Heart right ventricle (tissue), 16 donors: ENCODE measurements at places on chromosomes 2 and 18. TPM values are rescaled to one million over a fixed set of nuclear protein-coding genes. Genes with fewer than 3 reads are reported as not detected.

ANTXR1 gene
- 23.1 TPM for total RNA-seq

CABYR gene
- 0.68 TPM for total RNA-seq

ABCG8 gene
- total RNA-seq, result not detected

GRCh38 chr2:173064151-173064805 lies 11.4 kb upstream of the MAP3K20 start:
- no peak for DNase-seq
- H3K27ac ChIP-seq, result no peak overlapping the region

DNA sequence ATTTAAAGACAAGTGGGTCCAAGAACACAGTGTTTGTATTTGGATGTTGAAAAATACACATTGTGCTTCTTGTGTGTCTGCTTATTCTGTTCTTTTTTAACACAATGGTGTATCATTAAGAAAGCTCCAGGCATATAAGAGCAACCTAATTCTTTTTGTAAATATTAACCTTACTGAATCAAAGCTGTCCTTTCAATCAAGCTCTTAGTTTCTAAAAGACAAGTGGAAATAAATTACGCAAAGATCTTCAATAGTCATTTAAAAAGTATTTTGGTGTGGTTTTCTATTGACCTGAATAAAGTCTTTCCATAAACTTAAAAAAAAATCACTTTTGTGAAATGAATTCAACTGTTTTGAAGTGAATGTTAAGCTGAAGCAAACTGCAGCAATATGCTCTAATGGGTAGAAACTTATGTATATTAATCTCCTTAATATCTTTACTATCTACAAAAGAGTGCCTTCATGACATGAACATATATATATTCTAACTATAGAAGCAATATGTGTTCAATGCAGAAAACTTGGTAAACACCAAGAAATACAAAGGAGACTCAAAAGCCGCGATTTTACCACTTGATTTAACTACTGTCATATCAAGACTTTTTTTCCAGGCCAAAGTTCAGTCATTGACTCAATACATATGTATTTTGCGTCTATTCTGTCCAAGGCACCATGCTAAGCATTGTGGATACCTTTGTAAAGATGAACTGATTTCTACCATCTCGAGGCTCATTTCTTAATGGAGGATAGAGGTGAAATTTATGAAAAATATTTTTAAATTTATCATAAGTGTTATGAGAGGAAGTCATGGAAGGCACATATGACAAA lies 97.7 kb downstream of the ARHGAP15 start:
- H3K27me3 ChIP-seq, result no peaks in the 10 kb centered on the region
- H3K4me1 ChIP-seq, result no peaks in the 10 kb centered on the region
- no peaks in the 10 kb centered on the region for H3K36me3 ChIP-seq
- no peak overlapping the region for H3K4me3 ChIP-seq
- H3K27ac ChIP-seq, result no peak overlapping the region

DNA sequence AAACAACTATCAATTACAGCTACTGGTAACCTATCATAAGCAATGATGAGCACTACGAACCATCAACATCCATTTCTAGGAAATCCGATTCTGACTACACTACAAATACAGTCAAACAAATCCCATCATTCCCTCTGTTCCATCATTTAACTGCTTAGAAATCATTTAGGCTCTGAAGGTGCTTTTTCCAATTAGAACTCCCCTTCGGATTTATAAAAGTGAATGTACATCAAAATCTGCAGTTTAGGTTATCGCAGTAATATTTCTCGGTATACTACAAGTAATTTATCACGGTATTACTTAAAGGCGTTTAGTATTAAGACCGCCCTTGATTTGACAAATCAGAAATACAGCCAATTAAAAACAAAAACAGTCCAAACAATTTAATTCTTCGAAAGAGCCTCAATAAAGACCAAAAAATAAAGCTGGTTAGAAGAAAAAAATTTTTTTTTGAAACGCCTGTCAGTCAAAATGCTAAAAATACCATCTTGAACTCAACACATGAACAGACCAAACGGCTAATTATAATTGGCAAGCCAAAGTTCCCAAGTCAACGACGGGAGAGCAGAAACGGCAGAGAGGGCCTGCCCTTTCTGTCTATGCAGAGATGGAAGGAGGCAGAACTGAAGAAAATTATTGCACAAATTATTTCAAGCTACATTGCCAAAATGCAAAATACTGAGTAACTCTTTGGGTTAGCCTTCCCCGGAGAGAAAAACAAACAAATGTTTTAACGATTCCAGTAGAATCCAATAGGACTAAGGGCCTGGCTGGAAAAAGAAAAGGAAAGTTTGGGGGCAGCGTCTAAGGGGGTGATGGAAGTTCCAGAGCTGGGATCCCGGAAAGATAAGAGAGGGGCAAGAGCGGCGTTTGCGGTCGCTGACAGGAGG lies 1.2 kb downstream of the VPS54 start:
- H3K4me1 ChIP-seq, result peaks cover 35% of the 10 kb centered on the region
- H3K36me3 ChIP-seq, result no peaks in the 10 kb centered on the region
- H3K4me3 ChIP-seq, result peak overlapping the region; percentile 82
- no peaks in the 10 kb centered on the region for H3K27me3 ChIP-seq
- no peak for DNase-seq
- peak overlapping the region; percentile 97 for H3K27ac ChIP-seq

DNA sequence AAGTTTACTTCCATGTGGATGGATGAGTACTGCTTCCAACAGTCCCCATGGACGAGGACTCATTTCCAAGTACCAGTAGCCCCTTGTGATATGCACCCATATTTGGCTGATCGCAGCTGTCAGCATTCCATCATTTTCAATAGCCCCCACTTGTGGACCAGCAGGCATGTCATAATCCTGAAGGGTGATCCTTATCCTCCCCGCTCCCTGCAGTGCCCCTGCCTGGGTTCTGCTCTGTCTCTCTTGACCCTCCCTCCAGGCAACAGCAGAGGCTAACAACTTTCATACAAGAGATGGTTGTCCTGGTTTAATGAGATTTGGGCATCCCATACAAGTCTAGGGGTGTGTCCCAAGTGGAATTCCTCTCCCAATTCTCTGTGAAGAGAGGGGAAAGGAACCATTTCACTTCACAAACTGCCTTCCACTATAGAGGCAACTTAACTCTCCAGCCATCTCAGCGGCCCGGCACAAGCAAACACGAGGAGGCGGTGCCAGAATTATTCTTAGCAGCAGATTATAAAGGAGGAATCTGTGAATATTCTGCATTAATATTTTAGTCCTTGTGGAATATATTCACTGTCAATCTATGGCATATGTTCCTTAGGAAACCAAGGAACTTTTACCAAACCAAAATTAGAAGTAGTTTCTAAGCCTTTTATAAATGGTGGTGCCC lies 110.7 kb downstream of the RTN4 start:
- H3K4me3 ChIP-seq, result no peak overlapping the region
- no peaks in the 10 kb centered on the region for H3K27me3 ChIP-seq
- H3K36me3 ChIP-seq, result no peaks in the 10 kb centered on the region
- no peaks in the 10 kb centered on the region for H3K4me1 ChIP-seq
- no peak overlapping the region for H3K27ac ChIP-seq

GRCh38 chr2:235968616-235969324 lies 199.4 kb downstream of the GBX2 start:
- H3K36me3 ChIP-seq, result peaks cover 17% of the 10 kb centered on the region
- no peaks in the 10 kb centered on the region for H3K27me3 ChIP-seq

GRCh38 chr2:98702858-98703620 lies 27.9 kb downstream of the MGAT4A start:
- no peak overlapping the region for H3K4me3 ChIP-seq
- H3K27me3 ChIP-seq, result no peaks in the 10 kb centered on the region
- no peaks in the 10 kb centered on the region for H3K36me3 ChIP-seq
- H3K27ac ChIP-seq, result peak overlapping the region; percentile 46
- peaks cover 79% of the 10 kb centered on the region for H3K4me1 ChIP-seq

DNA sequence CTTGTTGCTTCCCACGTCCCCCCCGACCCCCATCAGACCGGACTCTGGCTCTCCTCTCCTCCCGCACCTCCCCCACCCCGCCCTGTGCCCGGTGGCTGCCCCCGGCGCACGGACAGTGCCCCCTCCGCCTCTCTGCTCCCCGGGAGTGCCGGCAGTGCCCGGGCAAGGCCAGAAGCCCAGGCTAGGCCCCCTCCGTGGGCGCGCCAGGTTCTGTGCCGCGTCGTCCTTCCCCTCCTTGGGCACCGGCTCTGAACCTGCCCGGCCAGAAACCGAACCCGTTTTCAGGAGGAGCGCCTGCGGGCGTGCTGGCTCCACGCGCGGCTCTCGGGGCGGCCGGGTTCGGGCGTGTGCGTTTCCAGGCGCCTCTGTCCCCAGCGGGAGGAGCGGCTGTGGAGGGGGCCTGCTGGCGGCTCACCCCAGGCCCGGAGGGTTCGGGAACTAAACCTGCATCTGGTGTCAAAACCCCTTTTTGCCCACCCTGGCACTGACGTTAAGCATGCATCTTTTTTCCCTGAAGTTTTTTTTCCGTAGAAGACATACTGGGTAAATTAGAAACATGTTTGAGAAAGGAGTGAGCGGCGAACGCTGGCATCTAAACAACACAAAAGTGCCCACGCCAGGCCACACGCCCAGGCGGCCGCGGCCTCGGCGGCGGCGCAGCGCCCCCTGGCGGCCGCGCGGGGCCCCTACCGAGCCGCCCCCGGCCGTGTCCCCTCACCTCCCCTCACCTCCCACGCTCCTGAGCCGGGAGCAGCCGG lies 123.9 kb upstream of the SLC1A4 start:
- H3K27me3 ChIP-seq, result no peaks in the 10 kb centered on the region
- H3K27ac ChIP-seq, result peak overlapping the region; percentile 93
- DNase-seq, result peak; percentile 53
- H3K36me3 ChIP-seq, result no peaks in the 10 kb centered on the region
- peak overlapping the region; percentile 78 for H3K4me3 ChIP-seq

DNA sequence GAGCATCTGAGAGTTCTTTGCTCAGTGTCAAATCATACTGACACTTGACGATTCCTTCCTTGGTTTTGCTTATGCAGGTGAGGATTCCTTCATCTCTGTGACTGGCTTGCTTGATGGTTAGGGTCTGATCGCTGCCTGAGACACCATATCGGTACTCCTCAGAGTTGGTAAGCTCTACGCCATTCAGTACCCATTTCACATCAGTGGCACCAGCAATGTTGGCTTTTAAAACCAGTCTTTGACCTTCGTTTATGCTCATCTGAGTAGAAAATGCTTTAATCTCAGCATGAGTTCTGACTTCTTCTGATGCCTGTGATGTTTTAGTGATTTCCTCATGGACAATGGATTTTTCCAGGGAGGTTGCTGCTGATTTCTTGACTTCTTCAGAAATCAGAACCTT lies 48.4 kb downstream of the PLEKHA3 start:
- no peaks in the 10 kb centered on the region for H3K27me3 ChIP-seq
- no peaks in the 10 kb centered on the region for H3K4me1 ChIP-seq
- peaks cover 4% of the 10 kb centered on the region for H3K36me3 ChIP-seq
- no peak for DNase-seq

DNA sequence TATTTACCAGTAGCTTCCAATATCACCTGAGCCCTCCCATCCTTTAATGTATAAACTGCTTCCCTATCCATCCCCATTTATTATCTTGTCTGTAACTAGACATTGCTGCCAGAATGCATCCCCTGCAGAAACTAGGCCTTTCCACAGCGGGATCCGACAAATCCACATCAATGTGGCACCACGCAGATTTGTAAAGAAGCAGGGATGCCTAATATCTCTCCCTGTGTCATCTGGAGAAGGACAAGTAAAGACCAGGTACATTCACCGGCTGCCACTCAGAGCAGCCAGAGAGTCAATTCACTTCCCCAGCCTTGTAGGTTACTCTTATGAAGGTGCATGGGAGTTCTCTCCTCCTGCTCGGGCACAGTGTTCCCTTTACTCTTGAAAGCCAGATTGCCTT lies 98.8 kb upstream of the MAP3K20 start:
- no peak overlapping the region for H3K4me3 ChIP-seq
- H3K4me1 ChIP-seq, result peaks cover 3% of the 10 kb centered on the region
- DNase-seq, result no peak
- no peaks in the 10 kb centered on the region for H3K36me3 ChIP-seq
- H3K27ac ChIP-seq, result no peak overlapping the region

- peaks cover 81% of the 10 kb centered on the region for H3K27me3 ChIP-seq
- no peak for DNase-seq
Observed at GRCh38 chr2:120344214-120344975, 1.5 kb upstream of the INHBB start.

DNA sequence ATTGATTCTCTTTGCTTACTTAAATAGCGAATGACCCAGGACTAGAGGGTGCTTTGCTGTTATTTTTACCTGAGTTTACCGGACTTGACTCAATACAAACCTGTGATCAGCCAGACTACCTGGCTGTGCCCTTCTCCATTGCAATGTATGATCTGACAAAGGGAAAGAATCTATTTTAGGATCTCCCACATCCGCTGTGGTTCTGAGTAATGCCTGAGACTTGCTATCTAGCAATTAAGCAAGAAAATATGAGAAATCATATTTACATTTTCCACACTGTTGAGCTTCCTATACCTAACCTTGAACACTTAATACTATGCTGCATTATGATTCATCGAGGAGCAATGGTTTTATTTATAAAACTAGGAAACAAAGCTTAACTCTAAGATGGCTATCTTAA lies 215.2 kb downstream of the RAD51AP2 start:
- H3K4me1 ChIP-seq, result no peaks in the 10 kb centered on the region
- H3K27ac ChIP-seq, result no peak overlapping the region

DNA sequence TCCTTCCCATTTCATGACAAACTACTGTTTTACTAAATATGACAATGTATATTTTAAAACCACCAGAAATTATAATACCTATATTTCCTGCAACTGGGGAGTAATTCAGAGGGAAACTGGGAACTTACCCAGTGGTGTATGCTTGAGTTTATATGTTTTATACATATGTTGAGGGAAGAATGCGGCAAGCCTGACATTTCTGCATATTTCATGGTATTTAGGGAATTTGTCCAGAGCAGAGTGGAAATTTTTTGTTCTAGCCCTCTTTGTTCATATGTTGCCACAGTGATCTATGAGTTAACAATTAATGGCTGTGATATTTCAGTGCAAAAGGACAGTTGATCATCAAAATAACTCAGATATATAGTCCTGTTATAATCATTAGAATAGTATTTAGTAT lies 230.8 kb upstream of the VWC2L start:
- DNase-seq, result no peak
- no peak overlapping the region for H3K4me3 ChIP-seq
- H3K27ac ChIP-seq, result no peak overlapping the region
- no peaks in the 10 kb centered on the region for H3K36me3 ChIP-seq
- H3K4me1 ChIP-seq, result no peaks in the 10 kb centered on the region

GRCh38 chr2:241146286-241146685 lies 3.0 kb downstream of the PASK start:
- no peak for DNase-seq
- no peak overlapping the region for H3K27ac ChIP-seq
- H3K4me1 ChIP-seq, result peaks cover 13% of the 10 kb centered on the region
